ENCODE measurements at places on chromosomes 12 and 14. TPM values are rescaled to one million over a fixed set of nuclear protein-coding genes. Genes with fewer than 3 reads are reported as not detected.

GRCh38 chr14:45819107-45819506 lies 566.1 kb upstream of the MIS18BP1 start:
- no peak for ATAC-seq

DNA sequence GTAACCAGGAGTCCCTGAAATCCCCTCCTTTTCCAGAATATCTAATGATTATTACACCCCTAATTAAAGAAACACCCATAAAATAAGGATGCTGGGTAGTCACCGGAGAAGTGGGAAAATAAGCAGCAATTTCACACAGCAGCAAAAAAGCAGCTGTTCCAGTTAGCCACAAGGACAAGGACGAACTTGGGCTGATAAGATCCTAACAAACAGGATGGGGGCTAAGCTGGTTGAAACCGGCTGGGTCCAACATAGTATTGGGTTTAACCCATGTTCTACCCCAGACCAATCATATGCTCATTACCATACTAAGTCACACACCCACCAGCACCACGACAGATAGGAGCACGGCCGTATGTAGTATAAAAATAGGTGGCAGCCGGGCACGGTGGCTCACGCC lies 100.7 kb downstream of the RPL10L start:
- ATAC-seq = no peak

DNA sequence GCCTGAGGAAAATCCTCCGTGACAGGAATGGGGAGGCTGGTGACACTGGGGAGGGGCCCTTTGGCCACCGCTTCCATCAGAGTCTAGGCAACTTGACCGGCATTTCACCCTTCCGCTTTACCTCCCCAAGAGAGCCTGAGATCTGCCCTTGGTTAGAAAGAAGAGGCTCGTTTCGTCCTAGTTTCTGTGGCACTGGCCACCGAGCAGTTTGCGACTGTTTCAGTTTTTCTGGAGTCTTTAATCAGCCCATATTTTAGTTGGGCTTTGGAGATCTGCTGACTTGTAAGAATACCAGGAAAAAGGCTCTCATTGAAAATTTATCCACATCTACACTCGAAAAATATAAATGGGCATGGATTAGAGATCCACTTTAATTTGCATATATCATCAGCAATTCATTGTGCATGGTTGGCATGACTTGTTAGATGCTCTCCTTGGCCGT lies 414 bp upstream of the ANKS1B start:
- ATAC-seq = peak; percentile 43

DNA sequence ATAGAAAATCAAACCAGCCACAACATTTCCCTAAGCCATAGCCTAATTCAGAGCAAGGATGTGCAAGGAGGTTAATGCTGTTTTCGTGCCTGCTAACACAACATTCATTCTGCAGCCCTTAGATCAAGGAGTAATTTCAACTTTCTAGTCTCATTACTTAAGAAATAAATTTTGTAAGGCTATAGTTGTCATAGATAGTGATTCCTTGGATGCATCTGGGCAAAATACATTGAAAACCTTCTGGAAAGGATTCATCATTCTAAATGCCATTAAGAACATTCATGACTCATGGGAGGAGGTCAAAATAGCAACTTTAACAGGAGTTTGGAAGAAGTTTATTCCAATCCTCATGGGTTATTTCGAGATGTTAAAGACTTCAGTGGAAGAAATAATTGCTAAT lies 283.2 kb downstream of the RPAP3 start:
- no peak for ATAC-seq

- no peak for ATAC-seq
Observed at GRCh38 chr14:36513451-36514277, 6.4 kb downstream of the NKX2-1 start.

DNA sequence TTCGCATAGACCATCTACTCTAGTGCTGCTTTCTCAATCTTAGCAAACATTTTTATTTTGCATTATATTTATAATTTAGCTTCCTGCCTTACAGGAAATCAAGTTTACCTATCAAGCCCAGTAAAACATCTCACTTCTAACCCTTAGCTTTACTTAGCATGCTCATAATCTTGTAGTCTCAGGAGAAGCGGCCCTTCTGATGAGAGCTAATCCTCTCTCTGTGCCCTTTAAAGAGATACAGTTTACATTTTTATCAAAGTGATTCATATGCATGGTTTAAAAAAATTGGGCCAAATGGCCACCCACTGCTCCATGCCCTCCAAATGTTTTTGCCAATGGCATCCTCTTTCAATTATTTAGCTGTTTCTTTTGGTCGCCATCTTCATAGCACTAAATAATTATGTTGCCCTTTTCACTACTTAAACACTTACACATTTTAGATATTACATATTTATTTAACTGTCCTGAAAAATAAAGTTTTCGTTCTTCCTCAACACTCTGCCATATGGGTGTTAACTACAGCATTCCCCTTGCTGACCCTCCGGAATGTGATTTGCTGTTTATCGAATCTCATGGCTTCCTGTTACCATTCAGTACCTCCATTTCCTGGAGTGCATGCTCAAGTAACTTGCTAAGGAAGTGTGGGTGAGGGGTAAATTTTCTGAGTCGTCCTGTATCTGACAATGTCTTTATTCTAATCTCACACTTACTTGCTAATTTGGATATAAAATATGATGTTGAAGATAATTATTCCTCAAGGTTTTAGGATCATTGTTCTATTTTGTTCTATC lies 29.3 kb downstream of the YLPM1 start:
- no peak for ATAC-seq

GRCh38 chr12:77837876-77838291 lies 7.2 kb downstream of the NAV3 start:
- ATAC-seq = no peak

GRCh38 chr12:19382563-19382962 lies 56.7 kb upstream of the AEBP2 start:
- ATAC-seq = peak; percentile 43

DNA sequence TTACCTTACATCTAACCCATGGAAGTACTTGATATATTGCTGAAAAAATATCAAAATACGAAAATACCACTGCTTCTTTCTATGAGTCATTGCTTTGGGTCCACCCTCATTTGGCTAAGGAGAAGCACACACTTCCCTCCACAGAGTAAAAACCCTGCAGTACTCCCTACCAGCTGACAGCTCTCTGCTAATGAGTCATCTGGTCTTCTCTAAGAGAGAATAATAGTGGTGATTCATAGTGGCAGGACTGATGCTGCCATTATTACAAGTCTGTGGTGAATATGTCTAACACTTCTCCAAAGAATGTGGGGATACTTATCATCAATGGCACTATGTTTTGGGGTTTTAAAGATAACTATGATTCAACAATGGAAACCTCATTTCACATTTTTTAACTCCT lies 90.7 kb downstream of the PPFIA2 start:
- peak; percentile 29 for ATAC-seq

DNA sequence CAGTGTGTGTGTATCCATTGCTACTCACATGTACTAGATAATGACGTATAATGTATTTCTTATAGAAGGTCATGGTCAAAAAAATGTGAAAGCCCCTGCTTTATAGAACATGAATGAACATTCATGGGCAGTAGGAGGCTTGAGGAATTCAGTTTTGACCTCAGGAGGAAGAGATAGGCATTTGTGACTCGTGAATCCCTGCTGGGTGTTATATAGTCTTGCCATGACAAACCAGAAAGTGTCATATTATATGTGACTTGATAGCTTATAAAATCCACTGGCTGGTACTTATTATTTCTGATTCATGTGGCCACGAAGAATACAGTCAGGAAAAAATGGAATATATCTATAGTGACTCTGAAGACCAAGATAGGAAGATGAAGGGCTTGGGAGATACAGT lies 287.6 kb downstream of the CEP128 start:
- ATAC-seq = no peak

DNA sequence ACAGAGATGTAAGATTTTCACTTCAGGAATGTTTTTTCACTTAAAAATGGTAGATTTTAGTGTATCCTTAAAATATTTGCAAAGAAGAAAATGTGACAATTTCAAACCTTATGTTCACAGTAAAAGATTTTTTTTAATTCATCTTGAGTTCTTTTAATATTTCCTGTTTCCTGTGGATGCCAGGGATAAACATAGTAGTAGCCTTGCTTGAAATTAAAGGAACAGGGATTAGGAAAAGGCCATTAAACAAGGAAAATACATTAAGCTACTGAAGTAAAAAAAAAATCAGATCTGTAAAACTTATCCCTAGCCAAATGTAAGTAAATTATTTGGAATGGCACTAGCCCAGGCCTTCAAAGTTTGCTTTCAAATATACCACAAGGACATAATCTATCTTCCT lies 138.1 kb upstream of the AEBP2 start:
- ATAC-seq = no peak

DNA sequence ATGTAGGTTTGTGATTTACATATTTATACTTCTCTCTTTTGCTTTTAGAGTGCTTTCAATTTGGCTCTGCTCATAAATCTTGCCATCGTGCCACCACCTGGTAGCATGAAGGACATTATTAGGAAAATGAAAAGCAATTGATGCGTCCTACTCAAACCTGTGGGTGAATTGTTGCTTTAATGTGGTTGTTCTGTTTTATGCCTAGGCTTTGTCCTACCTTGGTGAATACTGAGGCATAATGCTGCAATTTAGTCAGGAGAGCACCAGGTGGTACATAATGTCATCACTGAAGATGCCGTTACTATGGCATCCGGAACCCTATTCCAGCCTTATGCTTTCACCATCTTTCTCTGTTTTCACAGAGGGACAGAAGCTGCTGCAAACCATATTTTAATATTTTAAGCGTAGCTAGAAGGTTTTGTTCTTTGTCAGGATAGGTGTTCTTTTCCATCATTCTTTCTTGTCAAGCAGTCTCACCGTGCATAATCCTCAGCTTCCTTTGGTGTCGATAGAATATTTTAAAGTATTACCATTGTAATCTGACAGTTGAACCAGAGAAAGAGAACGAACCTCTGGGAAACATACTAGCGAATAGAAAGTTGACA lies 68.5 kb upstream of the PKP2 start:
- ATAC-seq = no peak

GRCh38 chr14:73426877-73427276 lies 31.5 kb downstream of the NUMB start:
- ATAC-seq = no peak

GRCh38 chr14:53432378-53432802 lies 279.3 kb upstream of the DDHD1 start:
- no peak for ATAC-seq

DNA sequence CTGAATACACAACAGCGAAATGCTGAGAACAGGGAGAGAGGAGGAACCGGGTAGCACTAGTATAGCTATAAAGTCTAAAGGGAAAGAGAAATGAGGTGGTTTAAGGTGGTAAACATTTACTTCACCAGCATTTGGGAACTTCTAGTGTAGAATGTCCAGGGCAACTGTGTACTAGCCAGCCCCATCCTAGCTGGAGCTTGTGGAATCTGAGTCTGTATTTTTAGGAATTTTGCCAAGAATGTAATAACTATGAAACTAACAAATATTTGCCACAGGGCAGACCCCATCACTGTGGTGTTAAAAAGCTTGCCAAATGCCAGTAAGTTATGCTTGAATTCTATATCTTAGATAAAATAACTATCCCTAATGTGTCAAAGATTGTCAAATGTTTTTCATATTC lies 398.9 kb upstream of the MIS18BP1 start:
- ATAC-seq = peak; percentile 92

DNA sequence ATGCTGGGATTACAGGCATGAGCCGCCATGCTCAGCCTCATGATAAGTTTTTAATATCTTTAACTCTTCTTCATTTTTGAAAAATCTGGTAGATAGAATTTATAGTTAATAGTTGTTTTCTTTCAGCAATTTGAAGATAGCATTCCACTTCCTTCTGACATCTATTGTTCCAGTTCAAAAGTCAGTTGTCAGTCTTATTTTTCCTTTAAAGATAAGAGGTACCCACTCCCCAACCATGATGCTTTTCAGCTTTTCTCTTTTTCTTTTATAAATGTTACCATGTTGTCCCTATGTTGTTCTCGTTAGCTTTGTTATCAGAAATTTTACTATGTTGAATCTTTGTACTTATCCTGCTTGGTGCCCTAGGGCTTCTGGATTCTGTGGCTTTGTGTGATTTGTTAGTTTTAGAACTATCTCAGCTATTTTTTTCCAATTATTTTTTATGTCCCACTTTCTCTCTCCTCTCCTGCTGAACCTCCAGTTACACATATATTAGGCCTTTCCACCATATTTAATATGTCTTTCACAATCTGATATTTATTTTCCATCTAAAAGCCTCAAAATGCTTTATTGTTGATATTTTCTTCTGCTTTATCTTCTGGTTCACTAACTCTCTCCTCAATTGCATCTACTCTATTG lies 181.6 kb upstream of the FOXN3 start:
- no peak for ATAC-seq

GRCh38 chr12:96335270-96335669 lies 65.0 kb downstream of the CDK17 start:
- ATAC-seq = no peak

DNA sequence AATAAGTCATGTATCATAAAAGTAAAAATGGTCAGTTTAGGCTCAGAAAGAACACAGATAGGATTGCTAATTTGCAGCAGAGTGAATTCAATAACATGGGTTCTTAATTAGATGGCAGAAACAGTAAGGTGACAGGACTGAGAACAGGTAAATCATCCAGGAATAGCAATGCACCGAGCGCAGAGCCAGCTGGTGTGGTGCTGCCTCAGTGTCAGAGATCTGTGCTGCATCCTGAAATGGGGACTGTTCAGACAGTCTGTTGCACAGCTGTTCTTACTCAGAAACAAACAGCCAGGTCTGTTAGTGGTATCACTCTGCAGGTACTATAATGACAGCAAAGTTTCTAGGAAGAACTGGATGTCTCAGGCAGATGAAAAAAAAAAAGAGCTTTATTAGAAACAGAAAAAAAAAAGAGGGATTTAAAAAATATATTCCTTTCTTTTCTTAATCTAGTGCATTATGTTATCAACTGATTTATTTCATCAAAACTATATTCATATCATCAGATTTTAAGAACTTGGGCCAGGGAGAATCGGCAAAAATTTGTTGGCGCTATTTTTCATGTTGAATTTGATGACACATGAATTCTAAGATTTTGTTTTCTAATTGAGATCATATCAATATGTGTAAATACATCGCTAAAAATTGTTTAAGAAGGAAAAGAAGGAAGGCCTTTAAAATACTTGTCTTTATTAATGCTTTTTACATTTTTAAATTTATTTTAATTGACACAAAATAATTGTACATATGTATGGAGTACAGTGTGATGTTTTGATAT lies 501.8 kb downstream of the PRKD1 start:
- ATAC-seq = no peak

GRCh38 chr14:99722741-99723140 lies 38.6 kb downstream of the CYP46A1 start:
- no peak for ATAC-seq

- ATAC-seq = peak; percentile 35
Observed at GRCh38 chr12:45518291-45519235, 210.9 kb upstream of the ARID2 start.

- ATAC-seq = no peak
Observed at GRCh38 chr14:93969082-93969828, 7.1 kb downstream of the ASB2 start.

GRCh38 chr14:36020120-36021029 lies 156.1 kb downstream of the PTCSC3 start:
- ATAC-seq = no peak

Gene NOVA1
- 111 TPM for total RNA-seq

Gene KRT5
- 2.2 TPM for total RNA-seq

Gene DBX2
- not detected for total RNA-seq

Gene HNRNPA1
- total RNA-seq = 1,635 TPM

Data from motor neuron (in vitro differentiated cells).